Left renal pelvis (tissue), 4 donors: ENCODE measurements at places on chromosomes 11 and 22. TPM values are rescaled to one million over a fixed set of nuclear protein-coding genes. Genes with fewer than 3 reads are reported as not detected.

Gene ZFTA
- 64.7 TPM for polyA plus RNA-seq

- no peak for DNase-seq
Observed at GRCh38 chr11:110198031-110198729, 98.2 kb downstream of the RDX start.

DNA sequence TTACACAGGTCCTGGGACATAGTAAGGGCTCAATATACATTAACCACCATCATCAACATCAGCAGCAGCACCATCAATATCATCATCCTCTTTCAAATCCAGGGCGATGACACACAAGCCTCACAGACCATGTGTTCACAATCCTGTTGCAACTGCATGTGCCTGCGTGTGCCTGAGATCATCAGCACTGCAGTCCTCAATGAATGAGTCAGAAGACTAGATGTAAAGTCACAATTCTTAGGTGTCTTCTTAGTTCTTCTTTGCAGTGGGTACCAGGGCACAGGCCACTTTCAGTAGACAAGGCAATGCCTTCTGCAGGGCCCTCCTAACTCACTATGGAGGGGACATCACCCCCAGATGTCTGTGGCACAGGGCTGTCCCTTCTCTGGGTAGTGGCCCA lies 111.1 kb downstream of the MYO18B start:
- DNase-seq, result no peak

DNA sequence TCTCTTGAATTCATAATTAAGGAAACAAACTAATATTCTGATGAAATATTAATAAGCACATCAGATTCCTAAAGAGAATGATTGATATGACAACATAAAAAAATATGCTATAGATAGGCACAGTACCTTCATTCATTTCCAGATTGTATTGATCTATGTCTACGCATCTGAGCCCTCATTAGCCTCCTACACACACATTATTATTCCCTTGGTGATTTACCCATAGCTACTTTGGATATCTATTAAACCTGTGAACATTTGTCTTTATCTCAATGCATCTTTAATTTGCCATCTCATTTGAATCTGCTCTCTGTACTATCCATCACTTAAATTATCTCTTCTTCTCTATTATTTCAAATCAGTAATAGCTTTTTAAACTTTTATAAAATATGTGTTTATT lies 18.4 kb downstream of the SESN3 start:
- no peak for DNase-seq

DNA sequence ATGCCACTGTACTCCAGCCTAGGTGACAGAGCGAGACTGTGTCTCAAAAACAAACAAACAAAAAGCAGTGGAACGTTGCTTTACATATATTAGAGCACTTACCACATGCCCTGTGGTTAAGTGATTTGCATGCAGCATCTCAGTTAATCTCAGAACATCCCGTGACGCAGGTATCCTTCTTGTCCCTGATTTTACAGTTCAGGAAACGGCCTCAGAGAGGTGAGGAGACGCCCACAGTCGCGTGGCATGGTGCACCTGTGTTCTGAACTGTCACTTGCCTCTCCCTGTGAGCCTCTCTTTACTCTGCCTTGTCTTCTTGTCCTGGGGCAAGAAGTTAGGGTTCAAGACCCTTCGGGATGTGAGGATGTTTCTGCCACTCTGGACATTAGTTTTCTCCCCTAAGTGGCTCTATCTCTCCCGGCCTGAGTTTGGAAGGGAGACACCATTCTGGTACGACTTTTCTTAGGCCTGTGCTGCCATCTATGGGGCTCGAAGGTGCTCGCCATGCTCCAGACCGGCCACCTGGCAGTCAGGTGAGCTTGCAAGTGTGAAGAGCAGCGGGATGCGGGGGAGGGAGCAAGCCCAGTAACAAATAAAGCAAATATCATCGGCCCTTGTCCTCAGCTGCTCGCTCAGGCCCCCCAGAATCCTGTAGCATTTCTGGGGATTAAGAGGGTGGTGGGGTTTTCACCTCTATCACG lies 25.6 kb downstream of the YWHAH start:
- DNase-seq, result no peak

- no peak for DNase-seq
Observed at GRCh38 chr11:68541116-68541515, 80.6 kb downstream of the PPP6R3 start.

Gene UBQLN3
- not detected for polyA plus RNA-seq

- no peak for DNase-seq
Observed at GRCh38 chr11:73331138-73331916, 23.3 kb downstream of the ARHGEF17 start.

DNA sequence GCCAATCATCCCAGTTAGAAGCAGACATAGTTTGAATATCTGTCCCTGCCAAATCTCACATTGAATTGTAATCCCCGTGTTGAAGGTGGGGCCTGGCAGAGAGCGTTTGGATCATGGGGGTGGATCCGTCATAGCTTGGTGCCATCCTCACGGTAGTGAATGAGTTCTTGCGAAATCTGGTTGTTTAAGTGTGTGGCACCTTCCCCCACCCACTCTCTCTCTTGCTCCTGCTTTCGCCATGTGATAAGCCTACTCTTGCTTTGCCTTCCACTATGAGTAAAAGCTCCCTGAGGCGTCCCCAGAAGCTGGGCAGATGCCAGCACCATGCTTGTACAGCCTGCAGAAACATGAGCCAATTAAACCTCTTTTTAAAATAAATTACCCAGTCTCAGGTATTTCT lies 5.0 kb upstream of the CCDC81 start:
- no peak for DNase-seq

DNA sequence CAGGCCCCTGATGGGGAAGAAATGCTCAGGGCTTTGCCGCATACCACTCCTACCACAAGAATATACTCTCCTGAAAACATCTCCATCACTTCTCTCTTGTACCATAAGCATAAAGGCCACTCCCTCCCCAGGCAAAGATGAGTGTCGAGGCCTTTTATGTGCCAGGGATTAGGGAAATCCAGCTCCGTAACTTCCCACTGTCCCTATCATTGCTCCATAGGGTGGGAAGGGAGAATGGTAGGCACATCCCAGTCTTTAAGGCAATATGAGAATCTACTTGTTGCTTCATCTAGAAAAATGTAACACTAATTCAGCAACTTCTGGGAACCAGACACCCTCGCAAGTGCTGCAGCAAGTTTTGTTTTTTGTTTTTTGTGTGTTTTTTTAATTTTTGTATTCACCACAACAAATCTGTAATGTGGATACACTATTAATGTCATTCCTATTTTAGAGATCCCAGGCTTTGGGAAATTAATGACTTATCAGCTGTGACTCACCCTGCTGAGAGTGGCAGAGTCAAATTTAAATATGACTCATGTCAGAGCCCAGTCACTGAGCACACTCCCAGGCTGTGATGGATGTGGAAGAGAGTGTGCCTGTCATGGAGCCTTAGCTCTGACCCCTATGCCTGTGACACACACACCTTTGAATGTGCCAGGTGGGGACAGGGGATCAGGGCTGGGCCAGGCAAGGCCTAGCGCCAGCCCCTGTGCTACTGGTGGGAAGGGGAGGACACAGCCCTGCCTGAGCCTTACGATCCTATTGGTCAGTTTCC lies 23.4 kb downstream of the PANX1 start:
- DNase-seq, result no peak

Gene ARHGAP32
- 19.0 TPM for polyA plus RNA-seq

DNA sequence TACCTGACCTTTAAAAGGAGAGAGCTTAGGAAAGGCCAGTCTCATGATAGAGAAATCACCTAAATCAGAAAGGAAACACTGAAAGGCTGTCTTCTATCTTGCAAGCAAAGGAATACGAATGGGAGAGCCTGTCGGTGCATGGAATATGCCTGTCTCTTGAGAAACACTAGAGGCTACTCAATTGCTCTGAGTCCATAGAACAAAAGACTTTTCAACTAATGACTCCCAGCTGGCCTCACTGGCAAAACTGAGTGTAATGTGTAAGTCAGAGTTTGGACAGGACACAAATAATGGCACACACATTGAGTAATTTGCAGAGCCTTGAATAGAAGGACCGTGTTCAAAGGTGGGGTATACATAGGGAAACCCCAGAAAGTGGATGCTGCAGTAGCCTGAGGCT lies 171.0 kb upstream of the ARHGAP20 start:
- DNase-seq, result no peak
